ENCODE measurements at places on chromosomes 2 and 18.

DNA sequence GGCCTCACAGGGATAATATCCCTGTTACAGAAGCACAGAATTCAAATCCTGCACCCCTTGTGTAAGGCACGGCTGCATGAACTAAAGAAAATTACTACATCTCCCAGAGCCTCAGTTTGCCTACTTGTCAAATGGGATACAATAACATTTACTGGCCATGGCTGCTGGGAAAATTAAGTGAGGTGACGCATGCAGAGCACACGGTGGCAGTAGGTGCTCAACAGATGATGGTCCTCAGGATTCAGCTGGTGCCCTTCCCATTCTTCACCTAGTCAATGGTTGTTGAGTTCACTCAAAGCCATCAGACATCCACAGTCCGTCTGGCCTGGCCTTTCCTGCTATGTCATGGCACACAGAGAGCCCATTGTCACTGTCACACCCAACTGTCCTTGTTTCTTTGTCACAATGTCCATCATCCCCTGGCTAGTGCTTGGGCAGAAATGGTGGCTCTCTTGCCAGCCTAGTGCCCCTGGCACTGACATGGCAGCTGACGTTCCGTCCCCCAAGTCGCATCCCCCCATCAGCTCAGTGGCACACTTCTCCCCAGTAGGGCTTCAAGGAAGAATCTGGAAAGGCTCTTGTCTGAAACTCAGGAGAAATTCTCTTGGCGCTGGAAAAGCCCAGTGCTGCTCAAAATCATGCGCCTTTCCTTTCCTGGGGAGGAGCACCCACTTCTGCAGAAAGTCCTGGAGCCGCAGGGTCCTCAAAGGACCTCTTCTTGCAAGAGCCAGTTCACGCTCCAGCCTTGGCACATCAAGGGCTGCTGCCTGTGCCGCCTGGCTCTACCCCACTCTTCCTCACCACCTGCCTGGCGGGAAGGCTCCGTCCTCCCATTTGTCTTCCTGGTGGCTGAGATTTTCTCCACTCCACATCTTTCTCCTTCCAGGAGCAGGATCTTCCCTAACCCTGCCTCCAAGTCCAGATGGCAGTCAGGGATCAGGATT, 55.9 kb upstream of the SLC66A3 start:
- no peak for DNase-seq

DNA sequence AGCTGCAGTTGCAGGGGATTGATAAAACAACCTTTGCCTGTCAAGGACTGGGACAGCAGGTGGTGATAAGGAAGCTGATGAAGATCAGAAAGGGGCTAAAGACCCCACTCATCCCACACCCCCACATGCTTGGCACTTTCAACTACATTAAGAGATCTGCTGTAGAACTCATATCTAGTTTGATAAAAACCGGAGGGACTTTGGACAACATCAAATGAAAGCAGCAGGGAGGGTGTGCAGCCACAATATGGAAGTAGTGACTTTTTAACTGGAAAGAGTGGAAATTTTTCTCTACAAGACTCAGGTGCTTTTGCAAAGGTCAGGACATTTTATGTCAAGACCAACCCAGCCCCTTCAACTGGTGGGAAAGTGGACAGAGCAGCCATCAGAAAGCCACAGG, 56.8 kb downstream of the TBC1D8 start:
- no peak for DNase-seq

- no peak for DNase-seq
Observed at GRCh38 chr18:41932899-41933298, 22.1 kb upstream of the PIK3C3 start.

DNA sequence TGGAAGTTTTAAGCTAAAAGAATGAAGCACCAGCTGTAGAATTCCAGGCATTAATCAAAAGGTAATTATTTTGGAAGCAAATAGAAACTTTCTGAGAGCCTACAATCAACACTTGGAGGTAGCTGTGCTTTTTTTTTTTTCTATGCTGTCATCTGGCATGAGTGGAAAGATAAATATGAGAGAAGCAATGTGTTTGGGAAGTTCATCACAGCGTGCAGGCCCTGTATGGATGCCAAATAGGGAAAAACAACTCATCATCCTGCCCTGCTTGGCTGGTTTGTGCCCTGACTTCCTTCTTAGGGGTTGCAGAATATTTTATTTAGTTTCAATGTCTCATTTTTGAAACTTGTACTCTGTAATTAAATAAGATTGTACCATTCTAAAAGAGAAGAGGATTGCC, 437.4 kb downstream of the PIK3C3 start:
- DNase-seq: no peak

DNA sequence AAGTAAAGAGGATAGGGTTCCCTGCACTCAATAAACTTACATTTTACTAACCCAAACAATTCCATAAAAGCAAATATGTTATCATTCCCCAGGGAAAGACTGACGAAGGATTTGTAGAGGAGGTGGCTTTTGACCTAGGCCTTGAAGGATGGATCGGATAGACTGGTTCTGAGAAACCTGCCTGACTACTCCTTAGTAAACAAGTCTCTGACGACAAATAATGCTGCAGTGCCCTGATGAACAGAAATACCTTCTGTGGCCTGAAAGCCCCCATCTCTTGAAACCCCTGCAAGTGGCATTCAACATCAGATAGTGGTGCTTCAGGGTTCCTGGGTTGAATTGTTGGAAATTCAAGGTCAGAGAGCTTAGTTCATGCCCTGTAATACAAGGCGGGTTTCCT, 19.2 kb downstream of the PRKCE start:
- no peak for DNase-seq

GRCh38 chr2:82996217-82996616, 1462.9 kb downstream of the SUCLG1 start:
- no peak for DNase-seq

- DNase-seq: no peak
Observed at GRCh38 chr2:50963734-50964133, 68.2 kb downstream of the NRXN1 start.

DNA sequence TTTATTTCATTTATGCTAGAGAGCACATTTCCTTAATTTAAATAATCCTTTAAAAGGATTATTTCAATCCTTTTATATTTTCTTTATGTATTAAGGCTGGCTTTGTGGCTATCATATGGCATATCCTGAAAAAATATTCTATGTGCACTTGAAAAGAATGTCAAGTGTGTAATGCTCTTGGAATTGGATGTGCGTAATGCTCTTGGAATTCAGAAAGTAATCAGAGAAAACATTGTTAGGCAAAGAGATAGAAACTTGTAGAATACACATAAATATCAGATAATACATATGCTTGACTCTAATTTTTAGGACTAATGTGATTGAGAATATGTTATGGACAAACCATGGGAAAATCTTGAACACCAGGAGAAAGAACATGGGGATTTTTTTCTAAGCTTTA, 197.5 kb upstream of the COL3A1 start:
- DNase-seq: peak; percentile 85

DNA sequence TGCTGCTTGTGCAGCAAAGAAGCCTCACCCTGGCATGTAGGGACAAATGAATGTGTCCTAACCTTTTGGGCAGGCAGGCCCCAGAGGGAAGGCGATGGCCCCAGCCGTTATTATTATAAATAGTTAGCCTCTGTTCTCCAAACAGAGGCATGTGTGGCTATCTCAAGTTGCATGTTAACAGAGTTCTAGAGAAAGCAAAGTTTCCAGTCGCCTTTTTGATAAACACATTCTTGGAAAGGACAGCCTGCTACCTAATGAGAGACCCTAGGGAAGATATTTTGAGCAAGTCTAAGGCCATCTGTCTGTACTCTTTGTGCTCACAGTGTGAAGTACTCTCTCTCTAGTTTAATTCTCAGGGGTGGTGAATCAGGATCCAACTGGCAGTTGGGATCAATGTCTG, 97.4 kb upstream of the FHL2 start:
- DNase-seq: no peak

DNA sequence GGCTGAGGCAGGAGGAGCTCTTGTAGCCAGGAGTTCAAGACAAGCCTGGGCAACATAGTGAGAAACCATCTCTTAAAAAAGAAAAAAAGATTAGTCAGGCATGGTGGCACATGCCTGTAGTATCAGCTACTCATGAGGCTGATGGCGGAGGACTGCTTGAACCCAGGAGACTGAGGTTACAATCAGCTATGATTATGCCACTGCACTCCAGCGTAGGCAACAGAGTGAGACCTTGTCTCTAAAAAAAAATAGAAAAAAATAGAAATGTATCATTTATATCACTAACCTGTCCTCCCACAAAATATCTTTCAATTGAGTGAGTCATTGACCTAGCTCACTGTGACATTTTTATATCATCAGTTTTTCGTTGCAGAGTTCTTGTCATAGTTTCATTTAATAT, 152.5 kb downstream of the DTNA start:
- no peak for DNase-seq

- no peak for DNase-seq
Observed at GRCh38 chr18:39842366-39842914, 2112.6 kb upstream of the PIK3C3 start.
